ENCODE measurements at places on chromosomes 11 and 22.

GRCh38 chr11:75264971-75265370 is 24.4 kb downstream of the TPBGL start:
- no peak for DNase-seq

GRCh38 chr11:64484191-64485022 is 106.6 kb upstream of the SLC22A12 start:
- no peak for DNase-seq

DNA sequence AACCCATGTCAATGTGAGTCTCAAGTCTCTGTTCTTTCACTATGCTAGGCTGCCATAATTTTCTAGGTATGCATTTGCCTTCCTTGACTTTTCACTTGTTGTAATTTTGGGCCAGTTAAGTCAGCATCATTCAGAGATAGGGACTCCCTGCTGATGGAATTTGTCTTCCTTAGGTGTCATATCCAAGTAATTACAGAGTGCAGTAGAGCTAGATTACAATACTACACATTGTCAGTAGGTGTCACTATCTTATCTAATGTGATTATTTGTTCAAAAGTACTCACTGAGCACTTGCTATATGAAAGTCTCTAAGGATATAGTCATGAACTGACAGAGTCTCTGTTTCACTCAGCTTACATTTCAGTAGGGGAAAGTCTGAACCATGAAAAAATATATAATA is 25.0 kb upstream of the SYN3 start:
- no peak for DNase-seq

GRCh38 chr11:84854498-84854880 is 772.7 kb downstream of the DLG2 start:
- DNase-seq, result no peak

DNA sequence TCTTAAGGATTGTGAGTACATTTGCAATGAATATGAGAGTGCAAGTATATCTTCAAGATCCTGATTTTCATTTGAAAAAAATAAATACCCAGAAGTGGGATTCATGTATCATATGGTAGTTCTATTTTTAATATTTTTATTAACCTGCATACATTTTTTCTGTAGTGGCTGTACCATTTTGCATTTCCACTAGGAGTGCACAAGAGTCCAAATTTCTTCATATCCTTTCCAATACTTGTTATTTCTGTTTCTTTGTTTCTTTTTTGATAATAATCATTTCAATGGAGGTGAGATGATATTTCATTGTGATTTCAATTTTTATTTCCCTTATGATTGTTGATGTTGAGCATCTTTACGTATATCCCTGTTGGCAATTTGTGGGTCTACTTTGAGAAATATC is 759.8 kb upstream of the CNTN5 start:
- DNase-seq, result no peak

DNA sequence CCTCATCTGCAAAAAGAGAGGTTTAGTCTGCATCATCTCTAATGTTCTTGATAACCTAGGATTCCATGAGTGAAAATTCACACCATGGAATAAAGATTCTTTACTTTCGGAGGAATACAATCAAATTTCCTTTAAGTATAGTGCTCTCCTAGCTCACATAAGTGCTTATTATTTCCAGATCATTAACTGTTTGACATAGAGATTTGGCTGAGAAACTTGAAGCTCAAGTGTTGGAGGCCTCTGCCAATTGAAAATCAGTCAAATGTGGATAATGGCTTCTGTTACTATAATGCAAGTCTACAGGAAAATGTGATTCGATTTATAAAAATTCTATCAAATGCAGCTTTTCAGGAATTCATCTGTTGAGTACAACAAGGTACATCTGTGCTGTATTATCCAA is 144.6 kb downstream of the KIF18A start:
- DNase-seq, result no peak
